ENCODE measurements at places on chromosomes 5 and 9.
A peak's percentile ranks its signal among the peaks of the same experiment; 100 is the strongest.

- DNase-seq: peak; percentile 66
These were observed 938 bp downstream of the NINJ1 start for GRCh38 chr9:93132946-93133680.

GRCh38 chr5:157532022-157532421 is 43.6 kb downstream of the ADAM19 start:
- no peak for DNase-seq

DNA sequence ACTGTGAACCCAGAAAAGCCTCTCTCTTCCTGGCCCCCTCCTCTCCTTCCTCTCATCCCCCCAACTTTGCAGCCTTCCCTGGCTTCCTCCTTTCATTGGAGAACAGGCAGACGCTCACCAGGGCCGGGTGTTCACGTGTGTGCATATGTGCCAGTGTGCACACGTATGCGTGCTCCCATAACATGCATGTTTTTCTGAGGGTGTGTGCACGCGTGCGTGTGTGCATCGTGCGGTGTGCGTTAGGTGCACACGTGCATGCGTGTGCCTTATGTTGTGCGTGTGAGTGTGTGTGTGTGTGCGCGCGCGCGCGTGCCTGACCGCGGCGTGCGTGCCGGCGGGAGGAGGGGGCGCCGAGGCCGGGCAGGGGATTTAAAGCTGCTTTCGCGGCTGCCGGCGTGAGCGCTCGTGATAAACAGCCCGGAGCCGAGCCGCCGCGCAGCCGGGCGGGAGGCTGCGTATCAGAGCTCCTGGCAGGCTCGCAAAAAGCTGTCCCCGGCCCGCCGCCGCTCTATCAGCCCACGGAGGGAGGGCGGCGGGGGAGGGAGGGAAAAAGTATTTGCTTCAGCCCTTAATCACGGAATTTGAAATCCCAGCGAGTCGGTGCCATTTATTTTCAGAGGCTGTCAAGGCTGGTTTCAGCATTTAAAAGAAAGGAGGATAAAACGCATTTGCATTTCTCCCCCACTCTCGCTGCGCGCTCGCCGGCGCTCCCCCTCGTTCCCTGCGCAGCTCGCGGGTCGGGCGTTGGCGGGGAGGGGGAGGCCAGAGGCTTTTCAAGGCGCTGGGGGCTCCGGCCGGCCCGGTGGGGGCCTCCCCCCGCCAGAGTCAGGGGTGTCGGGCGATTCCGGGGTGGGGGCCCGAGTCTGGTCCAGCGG is 183.9 kb downstream of the C9orf50 start:
- DNase-seq: no peak

DNA sequence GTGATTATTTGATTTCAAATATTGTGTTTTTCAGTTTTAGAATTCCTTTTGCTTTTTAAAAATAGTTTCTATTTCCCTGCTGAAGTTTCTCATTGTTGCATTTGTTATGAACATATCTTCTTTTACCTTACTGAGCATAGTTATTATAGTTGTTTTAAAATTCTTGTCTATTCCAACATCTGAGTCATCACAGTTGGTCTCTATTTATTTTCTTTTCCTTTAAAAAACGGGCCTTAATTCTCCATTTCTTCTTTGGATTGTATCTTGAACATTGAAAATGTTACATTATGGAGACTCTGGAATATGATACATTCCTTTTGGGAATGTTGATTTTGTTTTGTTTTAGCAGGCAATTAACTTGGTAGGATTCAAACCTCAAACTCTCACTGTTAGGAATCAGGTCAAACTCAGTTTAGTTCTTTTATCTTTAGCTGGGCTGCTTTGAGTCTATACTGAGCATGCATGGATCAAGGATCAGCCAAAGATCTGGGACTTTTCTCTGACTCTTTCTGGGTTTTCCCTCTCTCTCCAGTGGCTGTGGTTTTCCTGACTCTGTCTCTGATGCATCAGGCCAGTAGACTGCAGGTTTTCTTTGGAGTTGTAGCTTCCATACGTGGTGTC is 70.3 kb downstream of the TEK start:
- no peak for DNase-seq

DNA sequence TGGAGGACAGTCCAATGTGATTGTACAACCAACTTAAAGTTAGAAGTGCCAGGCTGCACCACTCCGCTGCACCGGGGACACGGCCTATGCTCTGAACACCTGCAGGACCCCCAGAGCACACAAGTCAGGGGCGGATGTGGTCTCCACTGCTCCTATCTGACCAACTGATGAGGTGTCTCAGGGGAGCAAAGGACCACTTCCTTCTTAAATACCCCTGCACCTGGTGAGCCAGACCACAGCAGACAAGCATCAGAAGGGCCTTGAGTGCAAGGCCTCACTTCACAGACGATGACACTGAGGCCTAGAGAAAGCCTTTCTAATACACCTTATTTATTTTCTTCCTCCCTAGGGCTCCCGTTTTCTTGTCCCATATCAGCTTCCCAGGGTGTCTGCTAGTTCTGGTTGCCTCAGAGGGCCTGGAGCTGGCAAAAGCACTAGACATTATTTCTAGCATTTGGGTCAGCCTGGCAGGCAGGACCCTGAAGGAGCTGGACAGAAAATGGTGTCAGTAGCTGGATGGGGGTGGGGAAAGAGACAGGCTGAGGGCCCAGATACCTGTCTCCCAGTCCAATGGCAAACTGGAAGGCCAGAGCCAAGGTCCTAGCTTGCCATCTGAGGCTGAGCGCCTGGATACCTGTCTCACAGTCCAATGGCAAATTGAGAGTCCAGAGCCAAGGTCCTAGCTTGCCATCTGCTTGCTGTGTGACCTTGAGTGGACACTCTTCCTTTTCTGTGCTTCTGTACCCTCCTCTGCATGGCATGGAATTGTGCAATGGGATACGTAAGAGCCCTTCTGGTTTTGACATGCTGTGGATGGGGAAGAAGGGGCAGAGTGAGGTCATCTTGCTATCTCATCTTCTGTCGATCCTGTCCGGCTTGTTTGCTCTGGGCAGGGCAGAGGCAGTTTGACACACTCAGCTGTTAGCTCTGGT is 9.0 kb downstream of the CCDC69 start:
- peak; percentile 55 for DNase-seq

DNA sequence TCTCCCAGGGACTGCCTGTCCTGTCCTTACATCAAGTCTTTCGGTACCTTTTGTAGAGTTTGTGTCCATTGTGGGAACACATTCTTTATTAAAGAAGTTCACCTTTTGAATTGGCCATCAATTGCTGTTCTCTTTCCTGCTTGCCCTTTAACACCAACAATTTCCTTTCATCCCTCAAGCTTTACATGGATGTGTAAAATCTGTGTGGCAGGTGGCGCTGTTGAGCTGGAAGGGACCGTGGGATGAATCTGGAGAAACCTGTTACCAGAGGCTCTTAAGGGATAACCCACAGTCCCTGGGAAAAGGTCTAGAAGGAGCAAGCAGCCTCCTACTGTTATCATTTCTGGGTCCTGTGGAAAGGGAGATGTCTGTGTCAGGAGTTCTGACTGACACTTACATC is 7.9 kb upstream of the ZFP62 start:
- no peak for DNase-seq

GRCh38 chr5:158074992-158075769 is 216.2 kb upstream of the CLINT1 start:
- DNase-seq: peak; percentile 86

Data from hematopoietic multipotent progenitor cell (in vitro differentiated cells).